WTC11 (cell line): ENCODE measurements at places on chromosomes 16 and 17. TPM values are rescaled to one million over a fixed set of nuclear protein-coding genes. Genes with fewer than 3 reads are reported as not detected.

KRTAP3-2 gene
- total RNA-seq, result not detected in 3 replicates

HSD3B7 gene
- 4.1 to 4.5 TPM (median 4.5 TPM) in 3 replicates for total RNA-seq

KCNJ12 gene
- total RNA-seq, result 2.2 to 2.3 TPM (median 2.3 TPM) in 3 replicates

HEATR9 gene
- not detected in 3 replicates for total RNA-seq

ARHGAP44 gene
- 22.7 to 23.8 TPM (median 22.8 TPM) in 3 replicates for total RNA-seq

STAC2 gene
- 3.9 to 4.2 TPM (median 4.0 TPM) in 3 replicates for total RNA-seq

TNFRSF13B gene
- total RNA-seq, result 0.18 TPM in 2 of 3 replicates, not detected in the other

CCDC144A gene
- 1.6 to 2.6 TPM (median 2.6 TPM) in 3 replicates for total RNA-seq

C16orf54 gene
- 0.09 to 0.14 TPM (median 0.11 TPM) in 3 replicates for total RNA-seq

DNA sequence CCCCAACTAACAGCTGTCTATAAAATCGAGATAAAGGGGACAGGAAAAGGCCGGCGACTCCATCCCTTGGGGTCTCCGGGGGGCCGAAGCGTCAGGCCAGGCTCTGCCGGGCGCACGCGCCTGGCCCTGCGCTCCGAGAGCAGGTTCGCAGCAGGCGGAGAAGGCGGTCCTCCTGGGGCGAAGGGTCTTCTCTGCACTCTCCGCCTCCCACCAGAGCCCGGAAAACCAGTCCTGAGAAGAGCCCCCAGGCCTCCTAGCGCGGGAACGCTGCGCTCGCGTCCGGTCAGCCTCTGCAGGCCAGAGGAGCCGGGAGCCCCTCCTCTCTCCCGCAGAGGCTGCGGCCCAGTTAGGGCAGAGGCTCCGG is 5.1 kb downstream of the FOXF1 start:
- peaks cover 31% of the 10 kb centered on the region for H3K4me1 ChIP-seq
- no peak overlapping the region for H3K27ac ChIP-seq
- H3K4me3 ChIP-seq, result no peak overlapping the region; the same call in 1 of the 2 replicates
- peaks cover 98% of the 10 kb centered on the region for H3K27me3 ChIP-seq
- H3K36me3 ChIP-seq, result peaks cover 4% of the 10 kb centered on the region

GRCh38 chr17:74945543-74945942 is 9.8 kb downstream of the OTOP3 start:
- no peak for DNase-seq
- peaks cover 10% of the 10 kb centered on the region for H3K27me3 ChIP-seq
- no peak overlapping the region for H3K27ac ChIP-seq

DNA sequence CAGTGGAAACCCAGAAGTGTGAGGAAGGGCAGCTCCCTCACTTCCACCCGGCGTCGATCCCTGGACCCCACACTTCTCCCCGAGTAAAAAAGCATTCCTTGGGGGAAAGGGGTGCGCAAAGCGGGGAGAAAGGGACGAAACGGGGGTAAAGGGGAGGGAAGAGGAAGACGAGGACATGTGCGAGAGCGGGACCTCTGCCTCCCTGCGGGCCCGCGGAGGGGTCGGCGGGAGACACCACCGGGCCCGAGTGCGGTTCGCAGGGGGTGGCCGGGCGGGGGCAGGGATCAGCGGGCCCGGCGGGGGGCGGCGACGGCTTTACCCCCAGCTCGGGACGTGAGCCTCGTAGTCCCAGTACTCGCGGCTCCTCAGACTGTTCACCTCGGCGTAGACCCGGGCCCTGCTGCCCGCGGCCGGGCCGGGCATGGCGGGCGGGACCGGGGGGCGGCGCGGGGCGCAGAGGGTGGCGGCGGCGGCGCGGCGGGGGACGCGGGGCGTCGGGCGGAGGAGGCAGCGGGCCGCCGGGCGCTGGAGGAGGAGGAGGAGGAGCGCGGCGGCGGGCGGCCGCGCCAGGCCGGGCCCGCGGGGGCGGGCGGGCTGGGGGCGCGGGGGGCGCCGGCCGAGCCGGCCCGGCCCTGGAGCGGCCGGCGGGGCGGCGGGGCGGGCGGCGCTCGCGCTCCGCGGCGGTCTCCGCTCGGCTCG is 443 bp downstream of the CSNK2A2 start:
- peaks cover 20% of the 10 kb centered on the region for H3K4me1 ChIP-seq
- peak overlapping the region; percentile 84 for H3K4me3 ChIP-seq
- peak; percentile 19 for DNase-seq

- no peaks in the 10 kb centered on the region for H3K36me3 ChIP-seq
- peaks cover 38% of the 10 kb centered on the region for H3K4me1 ChIP-seq
- no peak overlapping the region for H3K27ac ChIP-seq
- no peak for DNase-seq
Observed at GRCh38 chr16:65309354-65309753, 187.5 kb upstream of the CDH11 start.

DNA sequence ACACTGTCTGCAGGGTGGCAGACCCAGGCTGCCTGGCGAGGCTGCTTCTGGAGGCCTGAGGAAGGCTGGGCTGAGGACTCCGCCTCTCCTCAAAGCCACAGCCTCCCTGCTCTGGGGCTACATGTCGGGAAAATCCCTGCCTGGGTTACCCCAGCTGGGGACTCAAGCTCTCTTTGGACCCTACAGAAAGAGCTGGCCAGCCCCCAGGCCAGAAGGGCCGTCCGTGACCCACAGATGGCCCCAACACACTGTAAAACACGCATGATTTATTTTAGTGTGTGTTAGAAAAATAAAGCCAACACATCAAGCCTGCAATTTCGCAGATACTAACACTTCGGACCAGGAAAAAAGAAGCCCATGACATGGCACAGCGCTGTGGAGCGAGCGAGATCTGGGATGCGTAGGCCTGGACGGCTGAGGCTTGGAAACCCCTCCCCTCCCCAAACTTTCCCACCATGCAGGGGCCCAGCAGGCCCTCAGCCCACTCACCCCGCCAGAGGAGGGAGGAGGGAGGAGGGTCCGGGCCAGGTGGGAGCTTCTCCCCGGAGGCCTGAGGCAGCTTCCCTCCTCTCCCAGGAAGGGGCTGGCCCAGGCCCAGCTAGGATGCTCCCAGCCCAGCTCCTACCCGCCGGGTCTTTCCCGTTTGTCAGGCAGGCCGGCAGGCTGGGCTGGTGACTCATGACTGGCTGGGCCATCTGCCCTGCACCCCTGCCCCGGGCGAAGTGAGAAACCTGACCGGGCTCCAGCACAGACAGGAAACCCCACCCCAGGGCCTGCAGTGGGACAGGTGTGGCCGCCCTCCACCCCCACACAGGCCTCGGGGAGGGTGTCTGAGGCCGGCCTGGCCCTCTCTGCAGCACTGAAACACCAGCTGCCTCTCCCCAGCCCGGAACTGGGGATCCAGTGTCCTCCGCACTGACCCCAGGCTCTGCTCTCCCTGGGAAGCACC is 34.1 kb upstream of the SLC38A10 start:
- peaks cover 19% of the 10 kb centered on the region for H3K4me1 ChIP-seq
- H3K36me3 ChIP-seq, result no peaks in the 10 kb centered on the region
- DNase-seq, result peak; percentile 69
- H3K27me3 ChIP-seq, result no peaks in the 10 kb centered on the region; the same call in 1 of the 2 replicates
- H3K27ac ChIP-seq, result peak overlapping the region; percentile 79; the same call in 1 of the 2 replicates
- H3K4me3 ChIP-seq, result no peak overlapping the region

DNA sequence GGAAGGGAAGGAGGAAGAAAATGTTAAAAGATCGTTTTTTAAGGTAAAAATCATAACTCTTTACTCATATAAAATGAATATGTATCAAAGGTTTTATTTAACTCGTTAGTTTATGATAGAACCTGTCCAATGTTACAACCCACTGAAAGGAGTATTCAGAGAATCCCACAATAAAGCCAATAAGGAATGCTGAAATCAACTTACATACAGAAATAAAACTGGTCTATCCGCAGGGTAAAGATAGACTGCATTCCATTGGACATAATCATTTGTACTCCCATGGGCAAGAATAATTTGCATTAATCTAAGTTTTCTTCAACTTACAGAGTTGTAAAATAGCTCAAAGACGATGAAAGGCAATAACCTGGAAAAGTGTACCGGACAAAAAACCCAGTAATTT is 17.9 kb upstream of the BEAN1 start:
- no peak overlapping the region for H3K4me3 ChIP-seq
- no peak overlapping the region for H3K27ac ChIP-seq
- peaks cover 20% of the 10 kb centered on the region for H3K27me3 ChIP-seq
- H3K36me3 ChIP-seq, result no peaks in the 10 kb centered on the region
- H3K4me1 ChIP-seq, result peaks cover 9% of the 10 kb centered on the region

DNA sequence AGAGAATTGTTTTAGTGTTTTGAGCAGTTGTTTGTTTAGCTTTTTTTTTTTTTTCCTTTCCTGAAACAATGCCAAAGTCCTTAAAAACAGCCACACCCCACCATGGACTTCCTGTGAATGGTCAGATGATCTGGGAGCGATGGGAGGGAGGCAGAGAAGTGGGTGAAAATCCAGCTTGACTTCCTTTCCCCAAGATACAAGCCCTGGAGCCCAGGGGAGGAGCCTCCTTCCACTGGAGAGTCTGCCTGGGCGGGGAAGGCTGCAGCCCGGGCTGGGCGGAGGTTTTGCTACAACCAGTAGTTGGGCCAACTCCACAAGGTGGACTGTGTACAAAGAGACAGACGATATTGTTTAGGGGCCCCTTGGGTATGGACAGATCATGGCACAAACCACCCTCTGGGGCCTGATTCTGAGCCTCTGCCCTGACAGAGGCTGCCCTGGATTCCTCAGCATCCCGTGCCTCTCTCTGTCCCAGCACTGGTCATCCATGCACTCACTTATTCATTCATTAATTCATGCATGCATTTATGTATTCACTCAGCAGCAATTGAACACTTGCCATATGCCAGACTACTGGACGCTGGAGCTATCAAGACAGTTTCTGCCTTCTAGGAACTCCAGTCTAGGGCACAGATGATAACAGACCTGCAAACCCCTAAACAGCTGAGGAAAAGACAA is 29.8 kb downstream of the WSB1 start:
- no peak for DNase-seq
- 0 out of 2 replicates have a peak overlapping the region, but pooled peaks have one; percentile 17 for H3K27ac ChIP-seq

DNA sequence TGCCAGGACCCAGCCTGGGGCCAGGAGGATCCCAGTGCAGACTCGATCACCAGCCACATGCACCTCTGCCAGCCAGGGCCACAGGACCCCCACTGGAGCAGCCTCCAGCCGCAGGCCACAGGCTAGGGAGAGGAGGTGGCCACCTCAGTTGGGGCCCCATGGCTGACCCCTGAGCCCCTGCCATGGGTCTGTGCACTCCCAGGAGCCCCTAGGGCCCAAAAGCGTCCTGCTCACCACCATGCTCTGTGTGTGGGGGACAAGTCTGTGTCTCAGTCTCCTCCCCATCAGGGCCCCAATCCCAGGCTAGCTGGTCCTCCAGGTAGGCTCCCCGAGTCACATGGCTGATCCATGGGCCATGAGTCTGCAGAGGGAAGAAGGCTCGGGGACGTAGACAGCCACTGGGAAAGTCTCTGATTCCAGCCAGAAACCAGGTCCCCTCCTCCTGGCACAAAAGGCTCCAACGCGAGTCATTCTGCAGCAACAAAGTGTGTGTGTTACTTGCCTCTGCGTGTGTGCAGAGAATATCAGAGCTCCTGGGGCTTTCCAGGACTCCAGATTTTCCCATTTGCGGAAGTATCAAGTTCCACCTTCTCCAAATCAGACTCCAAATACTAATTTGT is 6.1 kb upstream of the PRSS8 start:
- peaks cover 34% of the 10 kb centered on the region for H3K27me3 ChIP-seq
- peak; percentile 23 for DNase-seq
- H3K27ac ChIP-seq, result peak overlapping the region; percentile 91
- peaks cover 35% of the 10 kb centered on the region for H3K4me1 ChIP-seq
- no peaks in the 10 kb centered on the region for H3K36me3 ChIP-seq
- H3K4me3 ChIP-seq, result peak overlapping the region; percentile 63

DNA sequence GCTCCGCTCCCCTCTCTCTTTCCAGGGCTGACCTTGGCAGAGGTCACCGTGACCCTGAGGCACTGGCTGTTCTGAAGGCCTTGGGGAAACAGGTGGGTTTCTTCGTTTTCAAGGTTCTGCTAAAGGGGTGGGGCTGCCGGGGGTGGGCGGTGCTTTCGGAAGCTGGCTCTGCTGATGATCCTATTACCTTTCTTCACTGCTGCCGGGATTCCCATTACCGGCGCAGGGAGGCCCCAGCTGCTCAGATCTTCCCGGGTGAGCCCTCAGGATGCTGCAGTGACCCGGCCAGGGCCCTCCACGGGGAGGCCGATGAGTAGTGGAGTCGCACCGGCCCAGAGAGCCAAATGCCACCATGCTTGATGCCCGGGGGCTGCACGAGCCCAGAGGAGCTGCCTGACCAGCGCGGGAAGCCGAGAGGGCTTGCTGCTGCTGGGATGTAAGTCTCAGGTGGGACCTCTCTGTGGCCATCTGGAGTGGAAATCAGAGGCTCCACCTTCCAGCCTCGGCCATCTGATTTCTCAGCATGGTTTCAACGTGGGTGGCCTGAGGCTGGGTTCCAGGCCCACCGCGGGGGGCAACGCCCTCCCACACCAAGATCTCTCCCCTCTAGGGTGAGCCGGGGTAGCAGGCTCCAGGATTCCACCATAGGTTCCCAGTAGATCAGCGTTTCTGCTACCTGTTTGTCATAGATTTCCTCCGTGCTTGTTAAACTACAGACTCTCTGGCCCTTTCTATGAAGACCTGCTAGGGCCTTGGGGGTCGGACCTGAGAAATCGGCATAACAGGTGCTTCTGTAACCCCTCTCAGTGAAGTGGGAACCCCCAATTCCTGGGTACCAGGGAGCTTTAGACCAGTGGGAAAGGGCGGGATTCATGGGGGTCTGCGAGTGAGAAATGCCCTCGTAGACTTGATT is 21.6 kb upstream of the ADCY7 start:
- no peaks in the 10 kb centered on the region for H3K36me3 ChIP-seq
- H3K27ac ChIP-seq, result no peak overlapping the region
- H3K4me3 ChIP-seq, result peak overlapping the region; percentile 65
- peaks cover 35% of the 10 kb centered on the region for H3K4me1 ChIP-seq
- H3K27me3 ChIP-seq, result peaks cover 25% of the 10 kb centered on the region
- DNase-seq, result peak; percentile 63

DNA sequence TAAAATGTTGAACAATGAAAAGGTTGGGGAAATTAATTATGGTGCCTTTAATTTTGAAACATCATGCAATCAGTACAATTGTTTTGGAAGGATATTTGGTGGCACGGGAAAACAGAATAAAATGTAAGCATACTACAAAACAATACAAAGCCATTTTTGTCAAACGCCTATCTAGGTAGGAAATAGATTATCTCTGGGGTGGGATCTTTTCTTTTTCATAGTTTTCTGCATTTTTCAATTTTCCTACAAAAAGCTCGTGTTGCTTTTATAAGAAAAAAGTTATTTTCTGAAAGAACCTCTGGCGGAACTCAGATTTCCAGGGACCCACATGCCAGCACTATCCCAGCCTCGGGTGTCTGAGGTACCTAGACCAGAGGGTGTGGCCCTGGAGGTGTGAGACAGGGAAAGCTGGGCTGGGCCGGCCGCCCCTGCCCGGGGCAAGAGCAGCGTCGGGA is 961 bp upstream of the MAP3K3 start:
- H3K4me3 ChIP-seq, result peak overlapping the region; percentile 75
- H3K36me3 ChIP-seq, result no peaks in the 10 kb centered on the region
- DNase-seq, result no peak
- no peaks in the 10 kb centered on the region; the same call in 1 of the 2 replicates for H3K27me3 ChIP-seq
- H3K27ac ChIP-seq, result peak overlapping the region; percentile 91

- peaks cover 24% of the 10 kb centered on the region for H3K4me1 ChIP-seq
- peak overlapping the region; percentile 96 for H3K27ac ChIP-seq
- peak overlapping the region; percentile 67 for H3K4me3 ChIP-seq
- no peaks in the 10 kb centered on the region for H3K36me3 ChIP-seq
Observed at GRCh38 chr17:44628243-44629188, 27.8 kb upstream of the MEIOC start.
